NCI-H526 (cell line): ENCODE measurements at places on chromosomes 12 and 14.

GRCh38 chr14:83260751-83261150, 1727.1 kb upstream of the SEL1L start:
- no peak for DNase-seq

- no peak for DNase-seq
Observed at GRCh38 chr14:91385697-91386096, 31.9 kb downstream of the CCDC88C start.

GRCh38 chr12:111410431-111411184, 4.9 kb downstream of the SH2B3 start:
- DNase-seq, result no peak

DNA sequence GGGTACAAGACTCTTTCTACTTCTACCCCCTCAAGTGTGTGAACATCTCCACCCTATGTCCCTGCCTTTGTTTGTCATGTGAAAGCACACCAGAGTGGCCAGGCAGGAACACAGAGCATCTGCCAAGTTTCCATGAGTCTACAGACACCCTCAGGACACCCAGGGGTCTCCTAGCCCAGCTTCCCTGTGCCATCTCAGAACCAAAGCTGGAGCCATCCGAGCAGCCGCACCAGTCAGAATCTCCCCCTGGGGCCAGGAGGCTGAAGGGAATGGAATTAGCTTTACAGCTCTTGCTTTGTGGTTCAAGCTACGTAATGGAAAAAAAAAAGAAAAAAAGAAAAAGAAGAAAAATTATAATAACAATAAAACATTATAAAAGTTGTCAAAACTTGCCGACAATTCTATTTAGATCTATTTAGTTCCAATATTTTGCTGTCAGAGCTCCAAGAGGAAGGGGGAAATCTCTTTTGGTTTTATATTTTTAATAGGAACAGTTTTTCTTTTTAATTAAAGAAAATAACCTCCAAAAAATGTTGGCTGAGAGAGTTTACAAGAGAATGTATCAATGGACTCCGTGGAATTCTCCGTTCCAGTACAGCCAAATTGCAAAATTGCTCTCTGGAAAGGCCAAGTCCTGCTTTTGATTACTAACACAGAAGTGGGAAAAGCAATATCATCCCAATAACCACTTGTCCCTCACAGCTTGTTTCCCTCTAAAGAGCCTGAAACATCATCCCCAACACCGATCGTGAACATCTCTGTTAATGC, 37.1 kb downstream of the TBX5 start:
- DNase-seq, result no peak

DNA sequence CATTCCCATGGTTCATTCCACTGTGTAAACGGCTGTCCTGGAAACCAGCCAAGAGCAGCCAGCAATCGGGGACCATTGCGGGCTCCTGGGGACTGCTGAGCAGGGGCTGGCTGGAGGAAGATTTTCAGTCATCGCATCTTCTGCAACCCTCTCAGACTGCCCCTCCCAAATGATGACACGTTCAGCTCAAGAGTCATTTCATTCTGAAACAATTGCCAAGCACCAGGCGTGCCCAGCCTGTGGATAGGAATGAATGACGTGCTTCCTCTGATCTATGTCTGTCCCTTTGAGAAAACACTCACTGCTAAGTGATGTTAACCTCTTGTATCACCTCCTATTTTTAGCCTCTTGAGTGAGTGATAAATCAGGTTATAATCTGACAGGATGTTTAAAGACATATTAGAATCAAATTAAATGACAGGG, 62.0 kb downstream of the NDUFA12 start:
- DNase-seq, result no peak

- DNase-seq, result no peak
Observed at GRCh38 chr12:9084417-9084816, 31.3 kb downstream of the A2M start.

GRCh38 chr12:110822821-110823415, 23.9 kb upstream of the CCDC63 start:
- DNase-seq, result no peak

GRCh38 chr14:102593825-102594137, 1.3 kb downstream of the RCOR1 start:
- DNase-seq, result no peak

DNA sequence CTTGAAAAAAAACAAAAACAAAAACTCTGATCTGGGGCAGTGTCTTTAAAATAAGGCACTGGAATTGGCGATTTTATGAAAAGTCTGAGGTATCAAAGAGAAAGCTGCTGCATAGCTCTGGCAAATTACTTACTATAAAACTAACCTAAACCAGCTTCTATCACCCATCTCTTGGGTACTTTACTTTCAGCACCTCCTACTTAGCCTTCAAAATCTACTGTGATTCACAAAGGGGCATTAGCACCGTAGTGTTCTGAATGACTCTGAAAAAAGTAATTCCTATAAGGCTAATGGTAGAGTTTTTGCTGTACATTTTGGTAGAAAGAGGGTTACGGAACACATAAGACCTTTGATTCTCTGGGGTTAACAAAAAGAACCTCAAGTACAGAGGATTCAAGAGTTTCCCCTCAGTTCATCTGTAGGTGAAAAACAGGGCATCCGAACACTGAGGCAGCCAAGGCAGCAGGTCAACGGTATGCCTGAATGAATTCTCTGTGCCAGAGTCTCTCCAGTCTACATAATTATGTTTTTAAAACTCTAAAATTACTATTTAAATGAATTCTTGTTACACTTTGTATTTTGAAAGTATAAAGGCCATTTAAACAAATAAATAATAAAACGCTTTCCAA, 101.5 kb downstream of the ELK3 start:
- DNase-seq, result no peak

DNA sequence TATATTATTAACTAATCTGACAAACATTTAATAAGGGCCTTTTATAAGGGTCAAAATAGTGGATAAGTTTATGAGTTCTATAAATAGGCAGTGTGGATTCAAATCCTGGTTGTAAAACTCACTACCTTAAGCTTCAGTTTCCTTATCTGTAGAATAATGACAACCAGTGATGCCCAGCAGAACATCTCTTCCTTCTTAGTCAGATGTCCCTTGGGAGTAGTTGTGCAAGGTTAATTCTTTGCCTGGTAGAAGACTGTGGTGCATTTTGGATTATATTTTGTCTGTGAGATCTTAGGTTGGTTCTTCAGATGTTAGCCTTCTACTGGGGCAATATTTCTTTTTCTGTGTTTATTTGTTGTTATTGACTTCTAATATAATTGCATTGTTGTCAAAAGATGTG, 59.5 kb downstream of the ARID2 start:
- peak; percentile 14 for DNase-seq

DNA sequence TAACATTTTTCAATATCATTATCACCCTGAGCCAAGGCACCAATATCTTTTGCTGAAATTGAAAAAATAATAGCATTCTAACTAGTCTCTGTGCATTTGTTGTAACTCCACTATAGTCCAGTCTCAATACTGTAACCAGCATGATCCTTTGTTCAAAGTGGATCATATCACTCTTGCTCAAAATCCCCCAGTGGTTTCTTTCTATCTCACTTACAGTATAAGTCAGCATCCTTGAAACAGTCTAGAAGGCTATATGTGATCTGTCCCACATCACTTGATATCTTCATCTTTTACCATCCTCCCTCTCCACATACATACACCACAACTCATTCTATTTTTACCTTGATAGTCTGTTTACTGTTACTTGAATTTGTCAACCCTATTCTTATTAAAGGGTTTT, 435.7 kb downstream of the CCER1 start:
- no peak for DNase-seq

DNA sequence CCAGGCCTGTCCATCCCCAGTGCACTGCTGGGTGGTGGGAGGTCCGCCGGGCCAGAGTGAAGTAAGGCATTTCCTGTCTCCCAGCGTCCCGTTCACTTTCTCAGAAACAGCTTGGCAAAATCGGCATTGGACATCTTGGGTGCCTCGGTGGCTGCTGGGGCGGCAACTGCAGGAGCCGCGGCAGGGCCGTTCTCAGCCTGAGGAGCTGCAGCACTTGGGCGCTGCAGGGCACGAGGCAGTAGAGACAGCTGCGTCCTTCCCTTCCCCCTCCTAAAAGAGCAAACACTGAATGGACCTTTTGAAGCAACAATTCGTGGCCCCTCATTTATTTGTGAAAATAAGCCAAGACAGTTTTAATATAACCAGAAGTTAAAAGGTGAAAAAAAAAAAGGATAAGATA, 8.3 kb downstream of the FICD start:
- DNase-seq, result no peak

DNA sequence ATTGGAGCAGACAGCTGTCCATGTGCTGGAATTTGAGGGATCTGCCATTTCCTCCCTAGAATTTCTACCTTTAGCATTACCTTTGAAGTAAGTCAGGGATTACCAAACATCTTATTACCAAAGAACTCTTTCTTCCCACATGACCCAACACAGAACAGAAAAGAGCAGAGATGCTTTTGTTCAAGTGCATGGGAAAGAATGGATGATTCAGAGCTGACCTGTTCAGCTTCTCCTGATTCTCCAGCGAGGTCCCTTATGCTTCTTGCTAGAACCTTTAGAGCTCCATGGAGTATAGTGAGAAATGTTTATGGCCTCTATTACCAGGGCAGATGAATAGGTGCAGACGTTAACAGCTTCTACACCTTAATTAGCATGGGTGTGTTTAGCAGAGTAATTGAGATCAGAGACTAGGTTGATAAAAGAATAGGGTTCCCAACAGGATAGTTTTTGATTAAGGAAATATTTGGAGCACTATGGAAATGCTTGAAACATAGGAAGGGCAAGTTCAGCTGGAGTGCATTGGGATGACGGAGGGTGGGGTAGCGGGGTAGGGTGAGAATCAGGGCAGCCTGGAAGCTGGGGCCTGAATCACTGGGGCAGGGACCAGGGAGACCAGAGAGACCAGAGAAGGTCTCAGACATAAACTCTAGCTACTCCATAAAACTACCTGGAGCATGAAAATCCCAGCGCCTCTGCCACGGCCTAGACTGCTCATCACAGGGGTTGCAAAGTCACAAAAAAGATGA, 223.7 kb downstream of the CACNA1C start:
- DNase-seq, result no peak

DNA sequence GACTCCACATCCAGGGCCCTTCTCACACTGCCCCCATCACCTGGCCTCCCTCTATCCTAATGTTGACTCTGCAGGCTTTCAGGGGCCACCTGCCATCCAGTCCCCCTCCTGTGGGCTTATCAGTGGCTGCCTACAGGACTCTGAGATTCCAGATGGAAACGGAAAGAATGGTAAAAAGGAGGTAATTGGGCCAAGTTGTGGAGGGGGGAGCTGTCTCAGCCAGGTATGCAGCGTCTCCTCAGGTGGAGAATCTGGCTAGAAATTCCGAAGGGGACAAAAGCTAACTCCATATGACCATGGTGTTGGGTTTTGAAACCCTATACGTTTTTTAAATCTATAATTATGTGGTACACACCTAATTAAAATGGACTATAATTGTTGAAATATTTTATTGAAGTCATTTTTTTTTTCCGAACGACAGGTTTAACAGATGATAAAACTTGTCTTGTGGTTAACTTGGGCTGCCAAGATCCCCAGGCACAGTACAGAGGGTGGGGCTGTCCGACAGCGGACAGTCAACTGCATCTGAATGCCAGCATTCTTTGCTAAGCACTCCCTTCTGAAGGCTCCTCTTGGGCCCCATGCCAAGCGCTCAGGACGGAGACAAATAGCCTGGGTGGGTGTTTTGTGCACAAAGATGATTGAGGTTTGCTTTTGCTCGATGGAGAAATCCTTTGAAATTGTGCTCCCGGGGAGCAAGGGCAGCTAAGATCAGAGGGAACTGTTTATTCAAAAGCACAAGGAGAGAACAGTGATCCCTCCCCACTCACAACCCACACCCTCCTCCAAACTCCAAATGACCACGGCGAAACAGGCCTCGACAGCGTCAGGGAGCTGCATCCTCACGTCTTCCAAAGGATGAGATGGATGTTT, 365.6 kb downstream of the BCL11B start:
- DNase-seq, result no peak
